ENCODE measurements at places on chromosomes 3 and 15. TPM values are rescaled to one million over a fixed set of nuclear protein-coding genes. Genes with fewer than 3 reads are reported as not detected.

The SLC6A1 gene
- 52.2 TPM for total RNA-seq

The GOLGA6B gene
- total RNA-seq = not detected

The RHCG gene
- 4.1 TPM for total RNA-seq

The PIGX gene
- total RNA-seq = 59.9 TPM

The NCEH1 gene
- total RNA-seq = 4.9 TPM

The CYP8B1 gene
- not detected for total RNA-seq

The GOLGA6L4 gene
- 2.4 TPM for total RNA-seq

The ANKRD34C gene
- total RNA-seq = under 0.01 TPM

The LMLN gene
- 13.5 TPM for total RNA-seq

The C3orf49 gene
- not detected for total RNA-seq
